ENCODE measurements at places on chromosomes 4 and X. TPM values are rescaled to one million over a fixed set of nuclear protein-coding genes. Genes with fewer than 3 reads are reported as not detected.
A peak's percentile ranks its signal among the peaks of the same experiment; 100 is the strongest.

DNA sequence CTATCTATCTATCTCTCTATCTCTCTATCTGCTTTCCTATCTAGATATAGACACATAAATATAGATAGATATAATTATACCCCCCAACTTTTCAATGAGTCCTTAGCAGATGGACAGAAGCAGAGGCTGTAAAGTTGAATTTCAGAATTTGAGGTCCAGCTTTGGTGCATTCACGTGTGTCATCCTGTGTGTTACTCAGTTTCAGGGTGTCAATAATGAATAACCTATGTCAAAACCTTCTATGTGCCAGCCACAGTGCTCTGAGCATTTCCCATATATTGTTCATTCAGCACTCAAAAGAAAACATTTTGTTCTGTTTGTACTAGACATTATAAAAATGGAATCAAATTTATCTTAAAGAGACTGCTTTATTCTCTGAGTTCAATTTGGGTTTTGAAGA, 310.0 kb downstream of the ARHGAP24 start:
- H3K4me1 ChIP-seq: peaks cover 16% of the 10 kb centered on the region
- no peak overlapping the region for H3K4me3 ChIP-seq
- no peaks in the 10 kb centered on the region for H3K27me3 ChIP-seq
- DNase-seq: no peak

GRCh38 chr4:67713529-67714247, 12.7 kb upstream of the UBA6 start:
- peak; percentile 56 for DNase-seq
- peak overlapping the region; percentile 22 for H3K27ac ChIP-seq
- H3K36me3 ChIP-seq: no peaks in the 10 kb centered on the region
- H3K27me3 ChIP-seq: no peaks in the 10 kb centered on the region
- no peak overlapping the region for H3K4me3 ChIP-seq
- peaks cover 3% of the 10 kb centered on the region for H3K4me1 ChIP-seq

DNA sequence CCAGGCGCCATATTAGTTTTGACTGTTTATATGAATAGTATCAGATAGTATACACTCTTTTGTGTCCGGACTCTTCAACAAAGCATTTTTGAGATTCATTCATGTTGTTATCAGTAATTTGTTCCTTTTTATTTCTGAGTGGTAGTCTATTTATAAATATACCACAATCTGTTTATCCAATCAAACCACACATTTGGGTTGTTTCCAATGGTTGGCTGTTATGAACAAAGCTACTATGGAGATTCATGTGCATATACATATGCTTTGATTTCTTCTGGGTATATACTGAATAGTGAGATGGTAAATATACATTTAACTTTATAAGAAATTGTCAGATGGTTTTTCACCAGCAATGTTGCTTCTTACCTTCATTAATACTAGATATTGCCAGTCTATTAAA, 36.8 kb upstream of the TAPT1 start:
- no peak overlapping the region for H3K27ac ChIP-seq
- DNase-seq: peak; percentile 16
- H3K4me3 ChIP-seq: no peak overlapping the region

DNA sequence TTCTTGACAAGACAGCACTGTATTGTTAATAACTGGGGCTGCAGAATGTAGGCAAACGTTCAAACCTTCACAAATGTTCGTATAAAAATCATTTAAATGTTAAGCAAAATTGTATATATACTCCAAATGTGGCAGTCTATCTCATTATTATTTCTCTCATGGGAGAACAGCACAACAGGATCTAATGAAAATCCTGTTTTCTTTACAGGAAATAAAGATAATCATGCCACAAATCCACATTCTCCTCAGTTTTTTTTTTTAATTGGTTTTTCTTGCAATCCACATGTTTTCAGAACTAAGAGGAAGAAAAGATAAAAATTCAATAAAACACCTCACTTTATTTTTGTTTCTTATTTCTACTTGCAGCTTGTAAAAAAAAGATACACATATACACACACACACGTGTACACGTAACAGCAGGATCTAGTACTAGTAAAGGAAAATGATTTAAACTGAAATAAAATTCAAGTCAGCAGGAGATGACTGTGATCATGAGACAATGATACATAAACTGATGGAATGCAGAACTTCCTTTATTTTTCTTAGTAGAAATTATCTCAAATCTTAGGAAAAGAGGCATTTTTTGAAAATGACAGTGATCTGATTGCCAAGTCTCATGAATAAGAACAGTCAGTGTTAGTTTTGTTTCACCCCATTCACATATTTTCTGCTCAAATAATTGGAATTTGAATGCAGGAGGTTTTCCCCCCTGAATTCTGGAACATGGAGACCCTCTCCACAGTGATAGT, 11.3 kb downstream of the APBB2 start:
- H3K4me1 ChIP-seq: peaks cover 18% of the 10 kb centered on the region
- no peak overlapping the region for H3K4me3 ChIP-seq
- H3K36me3 ChIP-seq: no peaks in the 10 kb centered on the region
- H3K27ac ChIP-seq: peak overlapping the region; percentile 51
- no peaks in the 10 kb centered on the region for H3K27me3 ChIP-seq

The C4orf54 gene
- total RNA-seq: under 0.01 TPM

DNA sequence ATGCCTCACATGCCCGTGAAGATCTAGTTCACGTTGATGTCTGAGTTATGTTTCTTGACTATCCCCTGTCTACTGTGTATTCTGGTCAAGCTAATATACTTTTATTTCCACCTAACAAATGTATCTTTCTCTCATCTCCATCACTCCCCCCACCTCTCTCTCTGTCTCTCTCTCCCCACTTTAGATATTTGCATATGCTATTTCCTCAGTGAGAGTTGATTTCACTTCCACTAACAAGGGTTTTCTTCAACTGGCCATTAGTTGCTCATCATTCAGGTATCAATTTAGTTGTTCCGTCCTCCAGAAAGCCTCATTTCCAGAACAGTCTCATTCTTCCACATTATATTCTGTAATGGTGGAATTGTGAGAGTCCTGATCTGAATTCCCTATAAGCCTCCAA, 1777.8 kb upstream of the TENM3 start:
- no peaks in the 10 kb centered on the region for H3K4me1 ChIP-seq
- DNase-seq: no peak
- no peak overlapping the region for H3K27ac ChIP-seq
- no peak overlapping the region for H3K4me3 ChIP-seq

The PKD2 gene
- total RNA-seq: 101 TPM

GRCh38 chrX:137166591-137166990, 132.8 kb upstream of the GPR101 start:
- no peak overlapping the region for H3K4me3 ChIP-seq
- no peak overlapping the region for H3K27ac ChIP-seq
- no peaks in the 10 kb centered on the region for H3K36me3 ChIP-seq

DNA sequence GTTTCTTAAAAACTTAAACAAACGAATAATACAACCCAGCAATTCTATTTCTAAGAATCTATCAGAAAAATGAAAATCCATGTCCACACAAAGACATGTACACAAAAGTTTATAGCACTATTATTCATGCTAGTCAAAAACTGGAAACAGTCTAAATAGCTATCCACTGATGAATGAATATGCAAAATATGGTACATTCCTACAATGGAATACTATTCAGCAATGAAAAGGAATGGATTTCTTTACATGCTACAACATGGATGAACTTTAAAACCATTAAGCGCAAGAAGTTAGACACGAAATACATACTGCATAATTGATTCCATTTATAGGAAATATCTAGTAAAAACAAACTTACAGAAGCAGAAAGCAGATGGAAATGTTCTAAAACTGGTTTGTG, 43.3 kb downstream of the HELT start:
- H3K36me3 ChIP-seq: no peaks in the 10 kb centered on the region
- no peak overlapping the region for H3K27ac ChIP-seq
- H3K27me3 ChIP-seq: peaks cover 5% of the 10 kb centered on the region
- no peaks in the 10 kb centered on the region for H3K4me1 ChIP-seq
- DNase-seq: no peak

DNA sequence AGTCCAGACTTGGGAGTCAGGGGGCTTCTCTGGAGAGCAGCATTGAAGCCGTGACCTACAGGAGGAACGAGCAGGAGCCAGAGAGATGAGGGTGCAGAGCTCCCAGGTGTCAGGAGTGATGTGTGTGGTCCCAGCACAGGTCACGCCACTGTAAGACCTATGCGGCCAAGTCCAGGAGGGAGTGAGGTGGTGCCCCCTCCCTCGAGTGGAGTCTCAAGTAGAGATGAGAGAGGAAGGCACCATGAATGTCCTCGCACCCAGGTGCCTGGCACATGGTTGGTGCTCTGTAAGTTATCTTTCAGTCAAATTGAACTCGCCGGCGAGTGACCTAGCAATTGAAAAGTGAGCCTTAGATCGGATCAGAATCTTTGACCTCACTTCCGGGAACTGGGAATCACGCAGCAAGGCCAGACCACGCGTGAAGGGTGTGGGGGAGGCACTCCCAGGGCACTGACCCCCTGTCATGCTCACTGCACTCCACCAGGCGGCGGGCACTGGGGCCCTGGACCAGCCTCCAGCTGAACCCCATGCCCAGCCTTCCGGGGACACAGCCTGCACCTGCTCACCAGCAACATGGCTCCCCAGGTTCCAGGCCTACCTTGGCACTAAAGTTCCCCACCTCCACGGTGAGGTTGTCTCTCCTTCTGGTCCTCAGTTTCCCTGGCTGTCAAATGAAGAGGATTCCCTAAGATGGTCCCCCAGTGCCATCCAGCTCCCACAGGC, 127.4 kb downstream of the HMX1 start:
- DNase-seq: no peak
- no peaks in the 10 kb centered on the region for H3K36me3 ChIP-seq
- H3K27me3 ChIP-seq: no peaks in the 10 kb centered on the region
- no peak overlapping the region for H3K4me3 ChIP-seq

GRCh38 chr4:57462843-57463242, 352.7 kb upstream of the IGFBP7 start:
- no peaks in the 10 kb centered on the region for H3K27me3 ChIP-seq
- DNase-seq: no peak
- H3K4me3 ChIP-seq: no peak overlapping the region
- no peaks in the 10 kb centered on the region for H3K4me1 ChIP-seq
- no peaks in the 10 kb centered on the region for H3K36me3 ChIP-seq

The RBPJ gene
- 203 TPM for total RNA-seq

DNA sequence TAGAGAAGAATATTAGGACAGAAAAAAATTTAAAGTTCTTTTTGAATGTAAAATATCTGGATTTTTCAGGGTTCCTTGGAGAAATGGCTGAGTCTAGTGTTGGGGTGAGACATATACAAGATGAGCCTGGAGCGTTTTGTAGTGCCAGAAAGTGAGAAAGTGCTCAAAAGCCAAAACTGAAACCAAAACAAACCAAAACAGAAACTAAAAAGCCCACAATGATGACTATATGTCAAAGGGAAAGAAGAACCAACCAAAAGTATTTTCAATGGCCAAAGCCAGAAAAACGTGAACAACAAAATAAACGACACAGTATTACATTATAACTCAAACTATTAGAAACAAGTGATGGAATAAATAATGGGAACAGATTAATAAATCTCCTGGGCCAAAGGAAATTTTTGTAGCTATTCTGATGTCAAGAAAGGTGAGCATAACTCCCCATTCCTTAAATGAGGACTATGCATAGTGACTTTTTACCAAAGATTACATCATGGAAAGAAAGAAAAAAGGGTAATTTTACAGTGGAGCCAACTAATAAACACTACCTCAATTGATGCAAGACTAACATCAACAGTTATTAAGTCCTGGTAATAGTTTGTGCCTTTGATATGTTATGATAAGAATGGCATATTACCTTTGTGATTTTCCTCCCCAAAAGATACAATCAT, 1137.6 kb downstream of the C4orf33 start:
- no peak overlapping the region for H3K4me3 ChIP-seq
- no peaks in the 10 kb centered on the region for H3K4me1 ChIP-seq
- no peak overlapping the region for H3K27ac ChIP-seq
- no peak for DNase-seq

DNA sequence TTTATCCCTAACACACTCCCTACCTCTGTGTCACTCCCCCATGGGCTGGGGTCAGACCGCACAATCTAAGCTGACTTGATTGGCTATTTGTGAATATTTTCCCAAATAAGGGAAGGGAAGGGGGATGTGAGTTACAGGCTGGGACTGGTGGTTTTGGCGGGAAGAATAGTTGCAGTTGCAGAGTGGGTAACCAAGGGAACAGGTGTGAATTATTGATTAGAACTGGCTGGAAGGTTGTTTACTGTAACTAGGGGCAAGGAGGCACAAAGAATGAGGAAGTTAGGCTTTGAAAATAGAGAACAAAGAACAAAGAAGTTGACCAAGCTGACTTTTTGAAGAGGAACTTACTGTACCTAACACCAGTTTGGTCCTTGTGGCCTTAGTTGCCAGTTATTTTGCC, 88.0 kb upstream of the XAGE2 start:
- no peak overlapping the region for H3K27ac ChIP-seq
- H3K27me3 ChIP-seq: no peaks in the 10 kb centered on the region
- no peak overlapping the region for H3K4me3 ChIP-seq
- no peak for DNase-seq
- no peaks in the 10 kb centered on the region for H3K36me3 ChIP-seq
- no peaks in the 10 kb centered on the region for H3K4me1 ChIP-seq

DNA sequence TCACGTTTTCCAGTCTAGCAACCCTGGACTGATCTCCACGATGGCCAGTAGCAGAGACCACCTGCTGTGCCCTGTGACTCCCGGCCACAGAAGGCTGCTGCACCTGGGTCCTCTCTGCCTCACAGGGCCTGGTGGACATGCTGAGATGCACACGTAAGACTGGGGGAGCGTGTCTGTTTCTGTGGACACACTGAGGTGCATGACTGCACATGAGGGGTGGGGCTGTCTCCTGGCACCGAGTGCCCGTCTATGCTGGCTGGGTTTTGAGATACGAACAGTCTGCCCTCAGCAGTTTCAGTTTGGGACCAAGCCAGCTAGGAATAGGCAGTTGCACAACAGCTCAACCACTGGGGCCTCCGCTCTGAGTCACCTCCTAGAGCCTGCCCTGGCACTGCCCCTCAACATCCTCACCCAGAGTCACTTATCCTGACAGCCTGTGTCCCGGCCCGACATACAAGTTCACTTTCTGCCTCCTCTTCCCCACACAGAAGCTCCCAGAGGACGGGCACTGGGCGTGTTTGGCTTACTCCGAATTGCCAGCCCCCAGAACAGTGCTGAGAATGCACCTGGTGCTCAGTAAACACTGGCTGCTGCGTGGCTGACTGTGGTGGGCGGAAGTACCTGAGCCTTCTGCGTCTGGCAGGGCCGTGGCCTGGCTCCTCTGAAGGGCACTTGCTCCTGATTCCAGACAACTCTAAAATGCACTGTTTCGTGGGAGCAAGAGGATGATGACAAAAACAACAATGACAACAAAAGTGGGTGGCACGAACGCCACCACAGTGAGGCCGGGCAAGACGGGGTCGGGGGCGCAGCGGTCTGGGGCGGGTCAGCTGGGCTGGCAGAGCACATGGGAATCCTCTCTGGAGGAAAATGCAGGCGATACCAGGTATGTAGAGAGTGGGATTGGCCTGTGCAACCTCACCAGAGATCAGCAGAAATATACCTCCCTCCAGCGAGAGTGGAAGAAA, 30.9 kb downstream of the RNF212 start:
- peak; percentile 81 for DNase-seq
- no peaks in the 10 kb centered on the region for H3K36me3 ChIP-seq
- no peak overlapping the region for H3K27ac ChIP-seq
- no peak overlapping the region for H3K4me3 ChIP-seq

GRCh38 chr4:36292556-36293188, 11.3 kb downstream of the DTHD1 start:
- no peaks in the 10 kb centered on the region for H3K27me3 ChIP-seq
- DNase-seq: no peak
- no peak overlapping the region for H3K4me3 ChIP-seq
- H3K27ac ChIP-seq: no peak overlapping the region
- H3K4me1 ChIP-seq: no peaks in the 10 kb centered on the region

The CTAG2 gene
- not detected for total RNA-seq

Data from fibroblast of lung (primary cell).